Stimulated activated CD4-positive, alpha-beta T cell treated with anti-CD3 and anti-CD28 coated beads, Interleukin-4, amount 100 ng/mL, for 1 hour (primary cell): ENCODE measurements at places on chromosomes 7 and 10.

DNA sequence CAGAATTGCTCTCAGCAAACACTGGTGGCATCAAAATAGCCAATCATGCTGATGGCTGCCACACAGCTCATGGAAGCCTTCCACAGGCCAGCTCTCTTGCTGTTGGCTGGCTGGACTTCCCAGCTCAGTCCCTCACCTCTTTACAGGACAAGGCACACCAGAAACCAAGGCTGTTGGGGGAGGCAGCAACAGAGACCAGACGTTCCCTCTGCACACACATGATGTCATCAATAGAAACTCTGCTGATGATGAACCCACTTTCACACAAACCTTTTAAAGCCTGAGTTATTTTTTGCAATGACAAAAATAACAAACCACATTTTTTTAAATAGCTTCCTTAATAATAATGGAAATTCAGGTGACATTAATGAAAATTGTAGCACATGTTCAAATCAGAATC lies 300.9 kb upstream of the C7orf33 start:
- no peak for DNase-seq

DNA sequence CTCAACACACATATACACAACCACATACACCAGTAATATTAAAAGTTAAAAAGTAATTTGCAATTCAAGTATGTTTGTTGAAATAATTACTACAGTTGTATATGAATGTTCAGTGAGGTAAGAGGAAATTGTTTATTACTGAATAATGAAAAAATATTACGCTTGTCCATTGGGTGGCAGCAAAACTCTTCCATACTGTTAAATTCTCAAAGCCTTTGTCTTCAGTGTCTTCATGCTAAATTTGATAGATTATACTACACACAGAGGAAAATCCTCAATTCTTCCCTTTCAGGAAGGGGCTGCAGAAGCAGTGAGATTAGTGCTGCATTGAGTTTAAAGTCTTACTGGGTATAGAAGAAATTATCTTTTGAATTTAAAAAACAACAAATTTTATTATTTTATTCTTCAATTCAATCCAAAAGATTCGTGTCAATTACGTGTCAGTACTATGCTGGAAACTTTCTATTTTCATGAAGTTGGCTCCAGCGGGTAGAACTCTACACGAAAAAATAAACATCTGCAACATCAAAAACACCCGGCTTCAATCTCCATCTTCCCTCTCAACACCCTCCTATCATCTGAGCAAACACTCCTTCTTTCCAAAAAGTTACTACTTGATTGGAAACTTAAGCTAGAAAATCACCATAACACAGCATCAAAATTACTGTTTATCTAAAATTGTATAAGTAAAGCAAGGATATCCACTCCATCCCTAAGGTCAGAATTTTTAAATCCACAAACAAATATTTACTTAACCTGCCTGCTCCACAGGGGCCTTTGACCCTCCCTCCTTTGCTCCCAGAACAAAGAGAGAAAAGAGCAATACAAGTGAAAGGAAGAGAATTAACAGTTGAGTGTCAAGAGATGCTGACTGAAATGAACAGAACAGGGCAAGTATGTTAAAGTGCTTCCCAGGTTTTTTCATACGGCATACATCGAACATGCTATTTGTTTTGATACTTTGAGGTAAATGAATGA lies 37.0 kb upstream of the TES start:
- no peak for DNase-seq

GRCh38 chr10:44805466-44806210 lies 105.5 kb upstream of the TMEM72 start:
- DNase-seq: no peak

DNA sequence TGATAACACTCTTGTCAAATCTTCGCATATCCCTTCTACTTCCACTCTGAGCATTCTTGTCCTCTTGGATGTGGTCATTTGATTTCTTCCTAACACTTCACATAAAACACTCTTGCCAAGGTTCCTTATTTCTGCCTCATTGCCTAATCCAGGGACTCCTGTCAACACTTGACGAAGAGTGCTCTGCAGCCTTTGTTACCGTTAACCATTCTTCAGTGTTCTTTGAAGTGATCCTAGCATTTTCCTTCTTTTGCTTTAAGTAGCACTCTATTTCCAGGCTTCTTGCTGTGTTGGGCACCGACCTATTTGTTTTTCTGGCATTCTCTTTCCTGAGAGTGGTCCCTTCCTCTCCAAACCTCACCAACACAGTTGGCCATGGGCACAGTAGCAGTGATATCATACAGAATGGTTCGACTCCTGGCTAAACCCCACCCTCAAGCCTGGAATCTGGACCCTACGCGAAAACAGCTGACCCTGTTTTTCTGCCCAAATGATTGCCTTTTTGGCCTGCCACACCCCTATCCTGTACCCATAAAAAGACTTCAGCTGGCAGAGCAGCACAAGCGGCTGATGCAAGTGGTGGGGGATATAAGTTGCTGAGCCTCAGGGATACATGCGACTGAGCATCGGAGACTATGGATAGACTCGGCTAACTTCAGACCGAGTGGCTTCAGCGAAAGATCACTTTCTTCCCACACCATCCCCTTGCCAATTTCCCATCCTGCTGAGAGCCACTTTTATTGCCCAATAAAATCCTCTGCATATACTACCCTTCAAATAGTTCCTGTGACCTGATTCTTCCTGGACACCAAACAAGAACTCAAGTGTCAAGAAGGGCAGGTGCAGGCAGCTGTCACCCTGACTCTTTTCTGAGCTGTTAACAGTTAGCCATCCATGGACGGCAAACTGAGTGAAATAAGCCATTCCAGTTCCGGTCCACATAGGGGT lies 820.6 kb downstream of the CCSER2 start:
- DNase-seq: no peak

DNA sequence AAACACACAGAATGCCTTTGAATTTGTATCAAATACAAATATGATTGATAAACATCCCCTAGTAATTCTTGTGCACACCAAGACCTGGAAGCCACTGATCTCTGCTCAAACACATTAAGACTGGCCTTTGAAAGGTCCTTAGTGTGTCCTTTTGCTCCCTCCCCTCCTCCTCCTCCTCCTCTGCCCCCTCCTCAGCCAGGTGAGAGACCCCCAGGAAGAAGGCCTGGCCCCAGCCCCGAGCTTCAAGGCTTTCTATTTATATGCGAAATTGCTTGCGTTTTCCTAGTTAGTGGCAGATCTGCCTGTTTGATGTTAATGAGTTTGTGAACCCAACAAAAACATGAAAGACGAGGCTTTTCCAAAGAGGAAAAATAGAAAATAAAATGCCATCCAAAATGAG lies 63.6 kb upstream of the TCF7L2 start:
- DNase-seq: no peak
